GM12878 (cell line): ENCODE measurements at places on chromosomes 12 and 14. TPM values are rescaled to one million over a fixed set of nuclear protein-coding genes. Genes with fewer than 3 reads are reported as not detected.
A peak's percentile ranks its signal among the peaks of the same experiment; 100 is the strongest.

Gene PLEKHG7
- 1.1 and 1.3 TPM in 2 replicates for total RNA-seq

Gene WNT1
- not detected in 2 replicates for total RNA-seq

- H3K4me1 ChIP-seq: no peaks in the 10 kb centered on the region
- H3K36me3 ChIP-seq: peaks cover 2% of the 10 kb centered on the region
- DNase-seq: no peak
Measured at GRCh38 chr12:31106101-31106803, 32.6 kb downstream of the DDX11 start.

DNA sequence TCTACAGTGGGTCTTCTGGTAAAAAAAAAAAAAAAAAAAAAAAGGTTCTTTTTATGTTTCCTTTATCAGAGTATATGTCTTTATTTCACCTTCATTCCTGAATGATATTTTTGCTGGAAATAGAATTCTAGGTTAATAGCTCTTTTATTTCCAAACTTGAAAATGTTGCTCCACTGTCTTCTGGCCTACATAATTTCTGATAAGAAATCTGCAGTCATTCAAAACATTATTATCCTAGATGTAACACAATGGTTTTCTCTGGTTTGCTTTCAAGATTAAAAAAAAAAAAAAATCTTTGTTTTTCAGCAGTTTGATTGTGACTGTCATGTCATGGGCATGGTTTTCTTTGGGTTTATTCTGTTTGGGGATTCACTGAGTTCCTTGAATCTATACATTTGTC is 19.5 kb downstream of the DCP1B start:
- H3K27ac ChIP-seq: no peak overlapping the region
- no peak overlapping the region for H3K4me3 ChIP-seq
- no peaks in the 10 kb centered on the region; the same call in 1 of the 2 replicates for H3K36me3 ChIP-seq
- no peaks in the 10 kb centered on the region for H3K4me1 ChIP-seq
- no peaks in the 10 kb centered on the region for H3K27me3 ChIP-seq

DNA sequence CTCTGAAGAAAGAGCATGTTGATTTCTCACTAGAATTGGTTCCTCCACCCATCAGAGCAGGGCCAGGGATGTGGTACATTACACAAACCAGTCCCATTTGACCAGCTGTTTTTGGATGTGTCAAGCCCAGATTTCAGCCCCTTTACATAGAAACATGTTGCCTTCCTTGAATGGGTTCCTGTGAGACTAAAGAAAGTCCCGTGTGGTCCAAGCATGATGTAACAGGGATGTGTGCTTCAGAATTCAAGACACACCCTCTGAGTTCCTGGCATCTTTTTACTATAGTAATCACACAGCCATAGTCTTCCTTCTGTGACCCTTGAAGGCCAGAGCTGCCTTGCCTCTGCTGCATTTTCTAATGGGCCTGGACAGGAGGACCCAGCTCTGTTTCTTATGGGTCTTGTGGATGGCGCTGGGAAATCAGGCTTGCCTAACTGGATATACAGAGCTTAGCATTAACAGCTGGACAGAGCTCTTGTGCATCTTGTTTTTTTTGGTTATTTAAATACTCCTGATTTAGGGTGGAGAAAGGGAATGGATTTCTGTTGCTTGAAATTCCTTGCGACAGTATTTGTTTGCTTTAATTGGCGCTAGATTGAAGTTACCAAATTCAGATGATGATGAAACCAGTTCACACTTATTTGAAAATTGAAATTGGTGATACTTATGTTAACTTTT is 341.0 kb downstream of the ZFP36L1 start:
- H3K27me3 ChIP-seq: no peaks in the 10 kb centered on the region
- no peak overlapping the region for H3K27ac ChIP-seq
- H3K4me1 ChIP-seq: peaks cover 5% of the 10 kb centered on the region; the same call in 1 of the 2 replicates
- no peak for DNase-seq
- no peak overlapping the region for H3K4me3 ChIP-seq
- no peaks in the 10 kb centered on the region for H3K36me3 ChIP-seq

DNA sequence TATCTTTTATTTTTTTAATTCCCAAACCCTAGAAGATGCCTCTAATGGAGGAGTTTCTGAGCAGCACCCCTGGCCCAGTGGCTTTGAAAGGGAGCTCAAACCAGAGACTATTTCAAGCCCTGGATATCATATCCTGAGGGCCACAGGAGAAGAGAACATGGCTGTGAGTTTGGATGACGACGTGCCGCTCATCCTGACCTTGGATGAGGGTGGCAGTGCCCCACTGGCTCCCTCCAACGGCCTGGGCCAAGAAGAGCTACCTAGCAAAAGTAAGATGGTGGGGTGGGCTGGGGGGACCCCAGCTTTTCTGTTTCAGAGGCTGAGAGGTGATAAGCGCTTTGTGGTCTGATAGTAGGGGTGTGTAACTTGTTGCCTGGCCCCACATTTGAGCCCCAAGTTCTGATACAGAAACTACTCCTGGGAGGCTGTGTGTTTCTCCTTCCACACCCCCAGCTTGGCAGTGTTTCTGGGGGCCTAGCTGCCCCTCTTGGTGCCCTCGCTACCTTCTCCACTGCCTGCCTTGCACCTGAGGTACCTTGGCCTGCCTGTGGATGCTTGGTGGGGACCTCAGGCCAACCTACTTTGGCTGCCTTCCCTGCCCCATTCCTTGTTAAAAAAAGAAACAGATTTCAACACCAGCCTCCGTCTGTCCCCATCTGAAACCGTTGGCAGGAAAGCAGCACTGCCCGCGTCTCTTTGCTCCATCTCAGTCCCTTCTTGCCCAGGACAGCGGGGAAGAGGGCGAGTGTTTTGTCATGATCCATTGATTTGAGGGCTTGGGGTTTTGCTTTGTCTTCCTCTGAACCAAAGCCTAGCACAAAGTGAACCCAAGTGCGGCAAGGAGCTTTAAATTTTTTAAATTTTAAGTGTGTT is 5.7 kb downstream of the TPCN1 start:
- no peak overlapping the region for H3K4me3 ChIP-seq
- H3K27me3 ChIP-seq: no peaks in the 10 kb centered on the region
- peaks cover 4% of the 10 kb centered on the region for H3K36me3 ChIP-seq
- DNase-seq: no peak
- peaks cover 51% of the 10 kb centered on the region for H3K4me1 ChIP-seq

DNA sequence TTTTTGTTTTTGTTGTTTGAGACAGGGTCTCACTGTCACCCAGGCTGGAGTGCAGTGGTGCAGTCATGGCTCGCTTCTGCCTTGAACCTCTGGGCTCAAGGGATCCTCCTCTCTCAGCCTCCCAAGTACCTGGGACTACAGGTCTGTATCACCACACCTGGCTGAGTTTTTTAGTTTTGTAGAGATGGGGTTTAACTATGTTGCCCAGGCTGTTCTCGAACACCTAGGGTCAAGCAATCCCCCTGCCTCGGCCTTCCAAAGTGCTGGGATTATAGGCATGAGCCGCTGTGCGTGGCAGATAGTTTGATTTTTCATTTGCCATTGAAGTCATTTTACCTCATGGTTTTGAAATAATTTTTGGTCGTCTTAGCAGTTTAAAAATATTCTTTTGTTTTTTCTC is 94.3 kb upstream of the EIF5 start:
- no peak overlapping the region for H3K27ac ChIP-seq
- DNase-seq: no peak
- no peak overlapping the region for H3K4me3 ChIP-seq
- no peaks in the 10 kb centered on the region for H3K36me3 ChIP-seq

Gene B3GNT4
- not detected in 2 replicates for total RNA-seq

DNA sequence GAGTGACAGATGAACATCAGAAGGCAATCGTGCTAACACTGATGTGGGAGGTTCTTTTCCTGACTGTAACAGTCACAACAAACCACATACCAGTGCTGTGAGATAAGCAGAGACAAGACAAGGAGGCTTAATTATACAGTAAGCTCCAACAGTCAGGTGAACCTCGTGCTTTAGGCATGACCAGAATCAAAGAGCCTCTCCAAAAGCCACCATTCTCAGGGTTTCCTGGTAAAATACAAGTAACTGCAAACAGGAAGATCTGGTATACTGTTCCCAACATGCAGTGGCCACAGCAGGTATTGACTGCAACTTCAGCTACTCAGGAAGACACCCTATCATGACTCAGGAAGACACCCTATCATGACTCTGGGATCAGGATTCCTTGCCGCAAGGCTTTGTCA is 47.3 kb upstream of the GTF2A1 start:
- H3K27ac ChIP-seq: no peak overlapping the region
- DNase-seq: no peak
- no peaks in the 10 kb centered on the region for H3K4me1 ChIP-seq
- no peaks in the 10 kb centered on the region for H3K36me3 ChIP-seq
- no peak overlapping the region for H3K4me3 ChIP-seq
- no peaks in the 10 kb centered on the region for H3K27me3 ChIP-seq

- H3K4me3 ChIP-seq: no peak overlapping the region
- peak; percentile 3 for DNase-seq
- H3K4me1 ChIP-seq: no peaks in the 10 kb centered on the region
- H3K27me3 ChIP-seq: no peaks in the 10 kb centered on the region
Measured at GRCh38 chr12:59472273-59472672, 123.6 kb upstream of the SLC16A7 start.

DNA sequence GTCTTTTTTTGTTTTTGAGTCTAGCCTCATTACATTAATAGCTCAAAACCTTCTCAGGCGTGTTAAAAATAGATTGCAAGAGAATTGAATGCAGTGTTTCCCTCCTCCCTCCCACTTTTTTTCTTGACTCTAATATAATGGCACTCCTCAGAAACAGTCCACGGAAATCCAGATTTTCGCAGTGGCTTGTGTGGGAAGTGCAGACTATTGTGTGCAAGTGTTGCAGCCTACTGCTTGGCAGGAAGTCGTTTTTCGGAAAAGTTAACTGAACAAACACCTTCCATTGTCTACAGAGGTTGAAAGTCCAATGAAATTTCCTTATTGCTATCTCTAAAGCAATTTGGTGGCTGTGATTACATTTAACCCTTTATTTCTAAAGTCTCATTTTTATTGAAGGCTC is 147.9 kb upstream of the E2F7 start:
- no peaks in the 10 kb centered on the region for H3K27me3 ChIP-seq
- H3K36me3 ChIP-seq: no peaks in the 10 kb centered on the region
- no peak overlapping the region for H3K4me3 ChIP-seq

Gene TGFB3
- 1.1 and 2.0 TPM in 2 replicates for total RNA-seq

Gene GNB3
- 0.16 and 0.46 TPM in 2 replicates for total RNA-seq
